ENCODE measurements at places on chromosomes 4 and X.

- no peak for DNase-seq
These were observed 3.7 kb upstream of the LCORL start for GRCh38 chr4:18025288-18025687.

GRCh38 chrX:104877504-104877903 is 311.5 kb downstream of the IL1RAPL2 start:
- DNase-seq: no peak

- DNase-seq: peak; percentile 60
These were observed 426 bp downstream of the SLBP start for GRCh38 chr4:1711571-1712215.

DNA sequence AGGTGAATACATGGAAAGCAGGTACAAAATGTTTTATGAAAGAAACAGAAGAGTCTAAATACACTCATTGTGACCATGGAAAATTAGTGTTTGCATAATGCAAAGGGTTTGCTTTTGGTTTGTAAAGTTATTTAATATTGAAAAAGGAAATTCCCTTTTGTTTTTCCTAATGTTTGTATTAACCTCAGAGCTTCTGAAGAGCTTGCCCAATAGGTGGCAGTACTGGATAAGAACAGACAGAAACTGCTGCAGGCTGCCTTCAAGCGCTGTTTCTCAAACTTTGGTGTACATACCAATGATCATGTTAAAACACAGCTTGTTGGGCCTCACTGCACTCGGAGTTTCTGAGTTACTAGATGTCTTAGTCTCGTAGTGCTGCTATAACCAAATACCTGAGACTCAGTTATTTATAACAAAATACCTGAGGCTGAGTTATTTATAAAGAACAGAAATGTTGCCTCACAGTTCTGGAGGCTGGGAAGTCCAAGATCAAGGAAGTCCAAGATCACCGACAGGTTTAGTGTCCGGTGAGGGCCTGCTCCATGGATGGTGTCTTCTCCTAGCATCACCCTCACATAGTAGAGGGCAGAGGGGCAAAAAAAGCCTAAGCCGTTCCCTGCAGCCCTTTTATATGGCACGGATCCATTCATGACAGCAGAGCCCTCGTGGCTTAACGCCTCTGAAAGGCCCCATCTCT is 54.2 kb downstream of the SUPT20HL2 start:
- DNase-seq: peak; percentile 35

DNA sequence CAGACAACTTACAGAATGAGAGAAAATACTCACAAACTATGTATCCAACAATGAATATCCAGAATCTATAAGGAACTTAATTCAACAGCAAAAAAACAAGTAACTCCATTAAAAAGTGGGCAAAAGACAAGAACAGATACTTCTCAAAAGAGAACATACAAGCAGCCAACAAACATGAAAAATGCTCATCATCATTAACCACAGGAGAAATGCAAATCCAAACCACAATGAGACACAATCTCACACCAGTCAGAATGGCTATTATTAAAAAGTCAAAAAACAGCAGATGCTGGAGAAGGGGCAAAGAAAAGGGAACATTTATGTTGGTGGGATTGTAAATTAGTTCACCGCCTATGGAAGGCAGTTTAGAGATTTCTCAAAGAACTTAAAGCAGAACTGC is 150.3 kb downstream of the FGF16 start:
- DNase-seq: no peak

GRCh38 chrX:17559728-17560379 is 177.4 kb upstream of the SCML1 start:
- DNase-seq: no peak

GRCh38 chrX:118724775-118725174 is 2.6 kb upstream of the IL13RA1 start:
- no peak for DNase-seq

DNA sequence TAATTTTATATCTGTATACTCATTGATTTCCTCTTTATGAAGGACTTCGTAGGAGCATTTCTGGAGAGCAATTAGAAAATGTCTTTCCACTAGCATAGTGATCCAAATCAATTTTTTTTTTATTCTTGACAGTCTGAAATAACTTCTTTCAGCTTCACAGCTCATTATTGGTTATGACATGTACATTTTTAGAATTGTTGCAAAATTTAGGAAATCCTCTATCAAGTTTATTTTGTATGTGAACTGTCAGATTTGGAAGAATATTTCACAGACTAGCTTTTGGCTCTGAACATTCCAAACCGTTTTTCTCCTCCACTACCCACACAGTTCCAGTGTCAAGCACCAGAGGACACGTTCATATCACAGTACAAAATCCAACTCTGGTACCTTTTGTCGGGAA is 249.6 kb upstream of the ATOH1 start:
- no peak for DNase-seq

GRCh38 chrX:135009838-135010237 is 12.5 kb downstream of the RTL8B start:
- no peak for DNase-seq

DNA sequence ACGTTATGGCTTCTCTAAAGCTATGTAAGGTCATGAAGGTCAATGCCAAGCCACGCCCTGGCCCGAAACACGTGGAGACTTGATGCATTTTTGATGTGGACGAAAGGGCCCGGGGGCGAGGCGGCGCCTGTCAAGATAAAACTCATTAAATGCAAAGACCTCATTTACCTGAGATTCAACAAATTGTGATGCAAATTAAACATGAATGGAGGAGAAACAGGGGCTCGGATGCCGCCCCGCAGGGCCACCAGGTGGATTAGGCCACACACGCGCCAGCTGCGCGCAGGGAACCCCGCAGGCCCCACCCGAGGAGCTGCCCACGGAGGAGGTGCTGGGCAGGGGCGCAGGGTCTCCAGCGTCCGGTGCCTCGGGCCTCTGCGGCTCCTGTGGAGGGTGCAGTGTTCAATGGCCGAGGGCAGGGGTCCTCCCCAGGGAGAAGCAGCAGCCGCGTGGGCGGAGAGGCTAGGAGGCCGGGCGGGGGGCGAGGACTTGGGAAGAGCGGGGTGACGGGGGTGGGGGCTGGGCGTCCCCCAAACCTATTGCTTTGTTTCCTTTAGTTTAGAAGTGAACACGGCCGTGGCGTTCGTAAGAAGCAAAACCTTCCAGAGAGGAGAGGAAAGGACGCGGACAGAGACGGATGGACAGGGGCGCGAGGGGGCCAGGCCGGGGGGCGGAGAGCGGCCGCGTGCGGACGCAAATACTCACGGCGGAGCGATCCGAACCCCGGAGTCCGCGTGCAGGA is 40.4 kb downstream of the CPLX1 start:
- DNase-seq: no peak

DNA sequence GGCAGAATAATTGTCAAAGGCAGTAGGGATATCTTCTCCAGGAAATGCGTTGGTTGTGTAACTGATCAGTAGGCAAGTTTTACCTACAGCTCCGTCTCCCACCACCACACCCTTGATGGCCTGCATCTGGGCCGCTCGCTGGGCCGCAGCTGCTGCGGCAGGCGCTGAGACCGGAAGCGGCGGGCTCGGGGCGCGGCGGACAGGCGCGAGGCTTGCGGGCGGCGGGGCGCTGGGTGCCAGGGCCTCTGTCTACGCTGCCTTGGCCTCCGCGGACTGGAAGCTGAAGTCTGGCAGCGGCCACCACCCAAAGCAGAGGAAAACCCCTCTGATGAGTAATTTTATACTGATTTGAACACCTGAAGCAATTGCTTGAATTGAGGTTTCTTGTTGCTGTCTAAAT is 124.2 kb upstream of the ZIC3 start:
- no peak for DNase-seq

DNA sequence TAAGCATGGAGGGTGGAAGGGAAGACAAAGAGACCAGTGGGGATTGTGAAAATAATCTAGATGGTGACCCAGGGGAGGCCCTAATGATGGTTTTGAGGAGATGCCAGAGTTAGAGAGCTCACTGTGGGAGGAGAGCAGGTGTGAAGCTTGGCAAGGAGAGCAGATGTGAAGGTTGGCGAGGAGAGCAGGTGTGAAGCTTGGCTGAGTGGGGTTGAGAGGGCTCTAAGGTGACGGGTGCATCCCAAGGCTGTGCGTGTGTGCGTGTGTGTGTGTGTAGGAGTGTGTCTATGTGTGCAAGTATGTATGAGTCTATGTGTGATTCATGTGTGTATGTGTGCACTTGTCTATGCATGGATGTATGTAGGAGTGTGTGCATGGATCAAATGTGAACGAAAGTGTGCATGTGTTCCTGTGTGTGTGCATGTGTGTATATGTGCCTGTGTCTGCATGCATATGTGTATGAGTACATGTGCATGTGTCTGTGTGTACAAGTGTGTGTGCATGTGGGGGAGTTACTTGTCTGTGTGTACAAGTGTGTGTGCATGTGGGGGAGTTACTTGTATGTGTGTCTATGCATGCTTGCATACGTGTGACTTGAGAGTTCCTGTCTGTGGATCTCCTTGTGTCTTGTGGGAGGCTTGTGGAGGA is 72.0 kb downstream of the EVC start:
- DNase-seq: no peak

GRCh38 chr4:90080116-90080515 is 47.1 kb upstream of the CCSER1 start:
- no peak for DNase-seq

- DNase-seq: no peak
These were observed 177.3 kb upstream of the DKK2 start for GRCh38 chr4:107213410-107213809.

- DNase-seq: no peak
These were observed 786.1 kb upstream of the AADAT start for GRCh38 chr4:170875868-170876267.

GRCh38 chr4:154454710-154455109 is 36.9 kb downstream of the DCHS2 start:
- DNase-seq: no peak

- DNase-seq: no peak
These were observed 78.8 kb downstream of the NFKB1 start for GRCh38 chr4:102579794-102580462.

DNA sequence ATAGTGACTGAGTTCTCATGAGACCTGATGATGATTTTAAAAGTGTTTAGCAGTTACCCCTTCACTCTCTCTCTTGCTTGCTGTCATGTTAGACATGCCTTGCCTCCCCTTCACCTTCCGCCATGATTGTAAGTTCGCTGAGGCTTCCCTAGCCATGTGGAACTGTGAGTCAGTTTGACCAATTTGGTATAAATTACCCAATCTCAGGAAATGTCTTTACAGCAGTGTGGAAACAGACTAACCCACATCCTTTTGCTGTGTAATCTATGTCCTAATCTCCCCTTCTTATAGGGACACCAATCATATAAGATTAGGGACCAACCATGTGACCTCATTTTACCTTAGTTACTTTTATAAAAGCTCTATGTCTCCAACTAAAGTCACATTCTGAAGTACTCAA is 677.8 kb downstream of the ADGRL3 start:
- no peak for DNase-seq

DNA sequence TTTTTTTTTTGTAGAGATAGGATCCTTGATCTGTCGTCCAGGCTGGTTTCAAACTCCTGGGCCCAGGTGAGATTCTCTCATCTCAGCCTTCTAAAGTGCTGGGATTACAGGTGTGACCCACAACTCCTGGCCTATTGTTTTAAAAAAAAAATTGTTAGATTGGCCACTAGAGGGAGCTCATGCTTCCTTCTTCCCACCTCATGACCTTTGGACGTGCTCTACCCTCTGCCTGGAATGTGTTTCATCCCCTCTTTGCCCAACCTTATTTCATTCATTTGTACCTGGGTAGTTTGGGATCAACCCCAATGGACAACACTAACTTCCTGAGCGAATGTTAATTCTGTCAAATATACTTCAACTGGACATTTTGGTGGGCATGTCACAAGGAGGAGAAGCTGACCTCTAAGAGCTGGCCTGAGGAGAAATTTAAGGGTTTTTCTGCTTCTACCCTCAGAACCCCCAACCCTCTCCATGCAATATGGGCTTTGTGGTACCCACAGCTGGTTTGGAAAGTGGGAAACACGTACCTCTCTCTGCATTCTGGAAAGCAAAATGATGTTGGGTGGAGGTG is 6.4 kb downstream of the PPEF2 start:
- DNase-seq: no peak

Data from activated naive CD4-positive, alpha-beta T cell treated with anti-CD3 and anti-CD28 coated beads, Interleukin-2, amount 10 ng/mL, durations not matched to agents 7 days and 5 days (primary cell).